ENCODE measurements at places on chromosomes 11 and 22.

GRCh38 chr22:49159711-49160110 lies 668.0 kb downstream of the BRD1 start:
- no peak for DNase-seq

DNA sequence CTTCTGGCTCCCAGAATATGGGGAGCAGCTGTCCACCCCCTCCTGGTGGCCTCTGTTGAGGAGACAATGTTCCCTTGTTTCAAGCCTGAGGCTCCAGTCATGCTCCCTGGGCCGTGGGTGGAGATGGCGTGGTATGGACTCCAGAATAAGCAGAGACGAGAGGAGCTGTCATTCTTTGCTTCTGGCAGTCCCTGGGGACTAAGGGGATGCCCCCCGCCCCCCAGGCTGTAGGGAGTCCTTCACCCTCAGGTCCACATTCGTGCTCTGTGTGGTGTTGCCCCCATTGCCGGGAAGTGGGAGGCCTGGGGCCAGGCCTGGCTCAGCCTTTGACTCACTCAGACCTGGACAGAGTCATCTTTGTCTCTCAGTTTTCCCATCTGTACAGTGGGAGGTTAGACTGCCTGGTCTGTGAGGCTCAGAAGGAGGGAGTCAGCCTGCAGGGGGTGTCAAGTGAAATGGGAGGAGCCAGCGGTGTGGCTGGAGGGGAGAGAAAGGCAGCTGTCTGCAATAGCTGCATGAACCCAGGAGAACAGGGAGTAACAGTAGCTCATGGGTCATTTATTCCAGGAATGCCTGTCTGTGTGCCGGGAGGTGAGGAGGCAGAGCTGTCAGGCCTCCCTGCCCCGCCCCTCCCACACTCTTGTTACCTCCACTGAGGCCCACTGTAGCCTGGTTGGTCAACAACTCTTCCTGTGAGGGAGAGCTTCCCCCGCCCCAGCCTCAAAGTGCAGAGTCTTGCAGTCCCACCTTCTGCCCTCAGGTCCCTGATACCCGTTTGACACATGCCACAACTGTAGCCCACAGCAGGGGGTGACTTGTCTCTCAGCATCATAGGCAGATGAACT lies 6.3 kb downstream of the ARHGEF17 start:
- DNase-seq, result no peak

GRCh38 chr11:115330684-115331482 lies 173.3 kb downstream of the CADM1 start:
- no peak for DNase-seq

DNA sequence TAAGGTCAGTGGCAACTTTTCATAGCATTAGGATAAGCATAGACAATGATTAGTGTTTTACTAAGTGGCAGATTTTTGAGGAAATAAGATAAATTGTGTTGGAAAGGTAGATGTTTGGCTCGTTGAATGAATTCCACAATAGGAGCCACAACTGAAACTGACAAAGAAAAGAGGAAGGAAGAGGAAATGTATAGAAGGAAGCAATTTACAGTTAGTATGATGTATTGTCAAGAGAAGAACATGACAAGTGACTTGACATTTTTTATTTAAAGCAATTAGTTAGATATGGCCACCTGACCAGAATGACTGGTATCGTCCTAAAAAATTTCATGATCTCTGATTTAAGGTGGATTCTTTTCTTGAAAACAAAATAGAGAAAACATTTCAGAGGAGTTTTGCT lies 3.1 kb upstream of the RAG2 start:
- no peak for DNase-seq

Measured in retina (tissue), 1 donor.